ENCODE measurements at places on chromosomes 11 and 22. TPM values are rescaled to one million over a fixed set of nuclear protein-coding genes. Genes with fewer than 3 reads are reported as not detected.
A peak's percentile ranks its signal among the peaks of the same experiment; 100 is the strongest.

- peaks cover 56% of the 10 kb centered on the region for H3K4me1 ChIP-seq
- H3K4me3 ChIP-seq: peak overlapping the region; percentile 65
- peak; percentile 50 for DNase-seq
- H3K27ac ChIP-seq: peak overlapping the region; percentile 79
- no peaks in the 10 kb centered on the region for H3K36me3 ChIP-seq
- H3K27me3 ChIP-seq: no peaks in the 10 kb centered on the region
Measured at GRCh38 chr11:76672431-76673175, 2.1 kb upstream of the LRRC32 start.

- no peaks in the 10 kb centered on the region for H3K36me3 ChIP-seq
- no peaks in the 10 kb centered on the region for H3K4me1 ChIP-seq
- no peak for DNase-seq
- no peak overlapping the region for H3K27ac ChIP-seq
- no peak overlapping the region for H3K4me3 ChIP-seq
- H3K27me3 ChIP-seq: peaks cover 9% of the 10 kb centered on the region
Measured at GRCh38 chr11:134802116-134802515, 390.1 kb upstream of the B3GAT1 start.

GRCh38 chr22:50347157-50347556 lies 4.0 kb downstream of the PPP6R2 start:
- H3K27ac ChIP-seq: no peak overlapping the region
- H3K36me3 ChIP-seq: peaks cover 2% of the 10 kb centered on the region

GRCh38 chr11:77187776-77188632 lies 60.0 kb downstream of the MYO7A start:
- H3K36me3 ChIP-seq: no peaks in the 10 kb centered on the region
- H3K4me1 ChIP-seq: no peaks in the 10 kb centered on the region
- DNase-seq: peak; percentile 33
- H3K4me3 ChIP-seq: no peak overlapping the region

- H3K36me3 ChIP-seq: no peaks in the 10 kb centered on the region
- peak within 1 kb of the TSS; percentile 53 for H3K4me3 ChIP-seq
- peaks cover 18% of the 10 kb centered on the region for H3K4me1 ChIP-seq
- H3K27ac ChIP-seq: no peak within 1 kb of the TSS
Measured at GRCh38 chr11:86955361-86956120, at the start of gene FZD4. TSS of gene FZD4 (minus strand) at chr11:86955395. CDS start at chr11:86955085, 310 bp downstream.

- H3K4me3 ChIP-seq: no peak overlapping the region
- H3K4me1 ChIP-seq: peaks cover 14% of the 10 kb centered on the region
- H3K27me3 ChIP-seq: no peaks in the 10 kb centered on the region
- H3K27ac ChIP-seq: no peak overlapping the region
- H3K36me3 ChIP-seq: no peaks in the 10 kb centered on the region
Measured at GRCh38 chr11:14082338-14082737, 119.8 kb downstream of the SPON1 start.

DNA sequence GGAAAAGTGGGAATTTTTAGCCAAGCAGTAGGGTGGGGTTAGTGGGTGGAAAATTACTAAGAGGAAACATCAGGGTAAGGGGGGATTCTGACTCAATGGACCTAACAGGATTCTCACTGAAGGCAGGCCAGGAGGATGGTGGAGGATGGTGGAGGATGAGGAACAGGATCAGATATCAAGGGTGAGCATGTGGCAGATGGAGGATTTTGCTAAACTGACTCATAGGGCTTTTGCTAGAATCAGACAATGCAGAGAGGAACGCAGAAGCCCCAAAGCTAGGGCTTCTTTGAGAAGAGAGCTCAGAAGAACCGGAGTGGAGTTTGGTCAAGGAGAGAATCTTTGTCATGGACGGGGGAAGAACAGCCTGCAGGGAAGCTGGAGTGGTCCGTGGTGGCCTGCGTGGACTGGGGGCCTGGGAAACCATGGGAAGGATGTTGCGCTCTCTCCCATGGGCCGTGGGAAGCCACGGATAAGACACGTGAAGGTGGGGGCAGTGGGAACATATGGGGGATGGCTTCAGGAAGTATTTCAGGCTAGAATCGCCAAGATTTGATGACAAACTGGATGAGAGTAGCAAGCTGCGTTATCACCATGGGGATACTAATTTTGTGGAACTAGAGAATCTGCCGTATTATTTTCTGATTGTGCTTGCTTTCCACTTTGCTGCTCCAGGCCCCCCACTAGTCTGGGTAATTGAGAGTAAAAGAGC lies 165.2 kb downstream of the LDLRAD3 start:
- H3K27me3 ChIP-seq: no peaks in the 10 kb centered on the region
- no peak for DNase-seq
- no peaks in the 10 kb centered on the region for H3K36me3 ChIP-seq
- no peaks in the 10 kb centered on the region for H3K4me1 ChIP-seq

DNA sequence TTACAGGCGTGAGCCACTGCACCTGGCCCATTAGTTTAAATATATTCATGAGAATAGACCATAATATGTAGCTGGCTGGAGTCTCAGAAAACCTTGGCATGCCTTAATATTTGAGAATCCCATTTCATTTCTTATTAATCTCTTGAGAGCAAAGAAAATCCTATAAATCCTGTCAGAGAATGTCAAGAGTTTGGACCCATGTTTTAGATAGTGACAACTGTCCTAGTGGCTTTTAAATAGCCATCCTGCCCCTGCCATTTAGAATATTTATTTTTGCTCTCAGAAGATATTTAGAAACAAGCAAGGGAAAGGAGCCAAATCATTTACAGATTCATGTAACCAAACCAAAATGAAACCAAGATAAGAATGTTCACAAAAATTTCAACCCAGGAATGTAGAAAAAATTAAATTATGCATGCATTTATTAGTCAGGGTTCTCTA lies 107.2 kb downstream of the SWAP70 start:
- no peak for DNase-seq
- H3K36me3 ChIP-seq: no peaks in the 10 kb centered on the region
- H3K27ac ChIP-seq: no peak overlapping the region
- H3K4me1 ChIP-seq: no peaks in the 10 kb centered on the region

DNA sequence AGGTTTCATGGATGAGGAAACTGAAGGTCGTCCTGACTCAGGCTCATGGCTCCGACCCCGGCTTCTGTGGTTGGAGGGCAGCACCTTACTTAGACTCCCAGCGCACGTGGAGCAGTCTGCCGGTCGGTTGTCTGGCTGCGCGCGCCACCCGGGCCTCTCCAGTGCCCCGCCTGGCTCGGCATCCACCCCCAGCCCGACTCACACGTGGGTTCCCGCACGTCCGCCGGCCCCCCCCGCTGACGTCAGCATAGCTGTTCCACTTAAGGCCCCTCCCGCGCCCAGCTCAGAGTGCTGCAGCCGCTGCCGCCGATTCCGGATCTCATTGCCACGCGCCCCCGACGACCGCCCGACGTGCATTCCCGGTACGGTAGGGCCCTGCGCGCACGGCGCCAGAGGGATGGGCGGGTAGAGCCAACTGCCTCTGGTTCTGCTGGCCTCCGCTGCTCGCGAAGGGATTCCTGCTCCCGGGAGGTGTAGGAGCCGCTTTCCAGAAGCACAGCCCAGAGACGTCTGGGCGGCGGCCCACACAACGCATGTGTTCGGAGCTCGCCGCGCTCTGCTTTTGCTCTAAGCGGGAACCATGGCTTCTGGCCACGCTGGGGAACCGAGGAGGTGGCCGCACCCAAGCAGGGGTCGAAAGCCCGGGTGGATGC lies at the start of gene LDHA:
Gene LDHA (plus strand): TSS at position 289 of the 653 bp plus-strand sequence. CDS start 2,280 bp downstream, outside the sequence.
- no peaks in the 10 kb centered on the region for H3K27me3 ChIP-seq
- peaks cover 27% of the 10 kb centered on the region for H3K36me3 ChIP-seq
- H3K4me3 ChIP-seq: peak within 1 kb of the TSS; percentile 95

SLC35E4 gene
- polyA plus RNA-seq: 4.2 TPM

CYTH4 gene
- polyA plus RNA-seq: 56.9 TPM

FGF3 gene
- polyA plus RNA-seq: not detected

Data from CD4-positive, CD25-positive, alpha-beta regulatory T cell (primary cell).